ENCODE measurements at places on chromosomes 7 and 10.

GRCh38 chr7:36820527-36821170 lies 96.4 kb upstream of the AOAH start:
- peak; percentile 61 for DNase-seq

DNA sequence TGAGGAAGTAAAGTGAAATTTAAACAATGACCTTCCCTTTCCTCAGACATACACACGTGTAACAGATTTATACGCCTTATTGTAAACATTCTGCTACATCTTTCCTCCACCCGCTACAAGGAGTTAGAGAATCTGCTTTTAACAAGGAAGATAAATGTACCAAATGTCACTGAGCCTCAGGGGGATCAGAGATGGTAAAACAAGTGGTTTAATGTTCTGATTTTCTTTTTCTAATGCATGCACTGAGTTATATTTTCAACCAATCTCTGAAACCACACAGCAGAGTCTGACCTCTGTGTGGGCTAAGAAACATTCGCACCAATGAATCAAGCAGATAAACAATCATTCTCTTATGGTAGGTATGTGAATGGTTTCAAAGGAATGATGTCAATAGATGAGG lies 599.5 kb downstream of the ARL4A start:
- DNase-seq: no peak

- no peak for DNase-seq
Measured at GRCh38 chr10:117148284-117148683, 10.2 kb upstream of the VAX1 start.

- DNase-seq: peak; percentile 81
Measured at GRCh38 chr10:101061624-101062231, at the start of gene KAZALD1. KAZALD1 (plus strand) TSS chr10:101061989; CDS start chr10:101062593, 604 bp downstream.

- no peak for DNase-seq
Measured at GRCh38 chr10:28214219-28214618, 88.6 kb downstream of the MPP7 start.

GRCh38 chr10:29811751-29812427 lies 177.1 kb upstream of the SVIL start:
- peak; percentile 98 for DNase-seq

DNA sequence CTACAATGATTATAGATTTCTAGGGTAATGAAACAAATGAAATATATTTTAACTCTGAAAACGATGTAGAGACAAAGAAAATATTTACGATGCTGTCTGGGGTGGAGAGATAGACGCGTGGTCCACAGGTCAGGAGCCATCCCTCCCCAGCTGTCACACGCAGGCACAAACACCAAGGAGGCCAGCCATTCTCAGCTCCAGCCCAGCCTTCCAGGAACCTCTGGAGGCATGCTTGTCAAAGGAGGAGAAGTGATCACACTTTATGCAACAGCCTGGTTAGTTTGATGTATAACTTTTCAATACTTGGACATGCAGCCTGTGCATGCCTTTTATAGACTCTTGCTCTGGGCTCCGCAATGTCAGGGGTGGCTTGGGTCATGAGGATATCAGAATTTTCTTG lies 391.5 kb upstream of the MGMT start:
- DNase-seq: no peak

DNA sequence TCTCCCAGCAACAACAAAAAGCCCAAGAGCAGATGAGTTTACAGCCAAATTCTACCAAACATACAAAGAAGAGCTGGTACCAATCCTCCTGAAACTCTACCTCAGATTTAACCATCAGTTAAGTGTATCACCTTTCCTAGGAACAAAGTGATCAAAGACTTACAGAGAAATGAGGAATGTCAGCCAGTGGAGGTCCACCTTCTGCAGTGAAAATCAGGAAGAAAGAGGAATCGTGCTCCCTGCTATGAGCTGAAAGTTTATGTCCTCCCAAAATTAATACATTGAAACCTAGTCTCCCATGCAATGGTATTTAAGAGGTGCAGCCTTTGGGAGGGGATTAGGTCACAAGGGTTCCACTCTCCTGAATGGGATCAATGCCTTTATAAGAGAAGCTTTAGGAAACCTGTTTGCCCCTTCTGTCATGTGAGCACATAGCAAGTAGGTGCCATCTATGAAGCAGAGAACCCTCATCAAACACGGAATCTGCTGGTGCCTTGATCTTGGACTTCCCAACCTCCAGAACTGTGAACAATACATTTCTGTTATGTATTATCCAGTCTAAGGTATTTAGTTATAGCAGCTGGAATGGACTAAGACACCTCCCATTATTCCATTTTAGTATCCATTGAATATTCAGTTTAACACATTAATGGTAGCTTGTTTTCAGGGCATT lies 139.0 kb upstream of the FZD8 start:
- peak; percentile 48 for DNase-seq

DNA sequence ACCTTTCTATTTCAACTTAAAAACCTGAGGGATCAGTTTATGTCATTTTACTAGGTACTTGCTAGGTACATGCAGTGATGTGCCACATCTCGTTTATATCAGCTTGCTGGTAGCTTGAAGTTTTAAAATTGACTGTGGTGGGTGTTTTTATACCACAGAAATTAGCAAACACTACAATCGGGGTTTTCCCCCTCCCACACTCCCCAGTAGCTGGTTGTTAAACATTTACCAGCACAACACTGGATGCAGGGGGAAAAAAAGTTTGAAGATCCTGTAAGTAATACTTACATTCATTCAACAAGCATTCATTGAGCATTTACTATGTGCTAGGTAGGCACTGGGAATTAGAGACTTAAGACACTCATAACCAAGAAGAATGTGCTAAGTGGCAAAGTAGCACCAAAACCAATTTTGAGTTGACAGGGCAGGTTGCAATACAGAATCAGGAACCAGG lies 32.6 kb downstream of the USP6NL start:
- DNase-seq: no peak

DNA sequence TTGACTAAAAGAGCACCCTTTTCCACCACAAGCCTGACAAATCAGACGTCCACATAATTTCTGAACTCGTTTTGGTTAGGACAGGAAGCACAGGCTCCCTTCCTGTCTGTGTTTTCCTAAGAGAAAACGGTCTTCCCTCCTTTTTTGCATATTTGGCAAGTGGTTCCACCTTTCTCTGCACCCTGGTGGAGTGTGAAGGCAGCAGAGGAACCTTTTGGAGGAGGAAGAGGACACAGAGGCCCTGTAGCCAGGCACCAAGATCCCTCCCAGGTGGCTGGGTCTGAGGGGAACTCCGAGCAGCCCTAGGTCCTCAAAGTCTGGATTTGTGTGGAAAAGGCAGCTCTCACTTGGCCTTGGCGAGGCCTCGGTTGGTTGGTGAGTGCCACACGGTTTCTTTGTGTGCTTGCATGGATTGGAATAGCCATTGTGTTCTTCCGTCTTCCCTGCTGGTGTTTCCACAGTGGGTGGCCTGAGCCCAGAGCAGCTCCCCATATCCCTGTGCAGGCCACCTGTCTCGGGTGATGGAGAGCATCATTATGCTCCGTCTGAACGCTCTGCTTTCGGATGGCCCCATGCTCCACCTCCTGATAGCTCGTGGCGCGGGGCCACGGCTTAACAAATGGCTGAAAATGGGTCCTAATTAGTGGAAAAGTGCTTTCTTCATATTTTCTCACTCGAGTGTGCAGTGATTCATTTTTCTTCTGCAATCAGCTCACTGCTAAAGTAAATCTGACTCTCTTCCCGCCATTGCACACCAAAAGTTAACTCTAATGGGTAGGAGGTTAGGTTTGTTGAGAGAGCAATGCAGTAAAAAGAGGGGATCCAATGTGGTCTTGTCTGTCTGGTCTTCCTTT lies 4.2 kb downstream of the IKZF1 start:
- DNase-seq: no peak

- DNase-seq: peak; percentile 67
Measured at GRCh38 chr7:90626013-90626412, 29.9 kb downstream of the CDK14 start.

Measured in fibroblast of the aortic adventitia (primary cell).